GM18507 (cell line): ENCODE measurements at places on chromosomes 4 and X.

GRCh38 chr4:155889031-155889793, 14.3 kb upstream of the TDO2 start:
- DNase-seq: peak; percentile 9

- no peak for DNase-seq
Observed at GRCh38 chrX:40314070-40314469, 216.3 kb upstream of the BCOR start.

DNA sequence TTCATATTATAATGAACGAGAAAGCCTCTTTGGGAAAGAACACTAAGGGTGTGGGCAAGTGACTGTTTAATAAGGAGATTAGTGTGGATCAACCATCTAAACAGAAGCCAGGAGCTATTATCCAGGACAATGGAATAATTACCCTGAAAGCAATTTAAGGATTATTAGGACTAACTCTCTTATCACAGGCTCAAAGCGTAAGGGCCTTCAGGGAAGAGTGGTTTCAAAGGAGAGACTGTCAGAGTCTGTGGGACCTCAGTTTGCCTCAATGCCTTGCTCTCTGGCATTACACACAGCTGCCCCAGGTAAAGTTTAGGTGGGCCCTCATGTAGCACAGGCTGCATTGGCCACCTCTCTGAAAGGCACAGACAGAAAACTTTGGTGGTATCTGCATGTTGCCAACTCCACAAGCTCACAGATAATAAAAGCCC, 717.2 kb upstream of the ADGRL3 start:
- no peak for DNase-seq

DNA sequence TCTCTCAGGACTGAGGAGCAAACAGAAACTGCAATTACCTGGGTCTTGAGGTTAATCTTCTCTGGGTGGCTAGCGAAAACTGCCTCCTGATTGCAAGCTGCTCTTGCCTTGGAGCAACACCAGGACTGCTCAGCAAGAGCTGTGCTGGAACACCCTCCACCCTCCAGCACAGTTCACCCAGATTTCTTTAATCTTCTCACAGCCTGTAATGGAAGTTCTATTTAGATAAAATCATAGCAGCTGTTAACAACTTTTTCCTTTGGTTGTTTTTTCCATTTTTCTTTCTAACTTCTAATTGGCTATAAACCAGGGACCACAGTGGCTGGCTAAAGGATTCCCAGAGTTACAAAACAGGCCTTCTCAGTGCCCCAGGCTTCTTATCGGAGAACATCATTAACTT, 36.3 kb downstream of the OPHN1 start:
- no peak for DNase-seq

DNA sequence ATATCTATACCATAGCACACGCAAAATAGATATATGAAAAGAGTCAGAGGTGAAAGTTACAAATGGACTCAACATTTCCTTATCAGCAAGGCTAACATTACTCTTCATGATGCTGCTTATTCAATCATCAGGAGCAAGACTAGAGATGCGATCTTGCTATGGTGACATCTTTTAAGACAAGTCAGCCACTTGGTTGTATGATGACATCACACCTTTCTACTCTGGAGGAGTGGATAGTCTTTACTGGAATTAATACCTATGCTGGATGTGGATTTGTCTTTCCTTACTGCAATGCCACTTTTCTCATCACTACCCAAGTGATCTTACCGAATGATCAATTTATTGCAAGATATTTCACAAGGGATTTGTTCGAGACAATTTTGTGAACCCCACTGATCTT, 87.0 kb upstream of the SPOCK3 start:
- no peak for DNase-seq

- DNase-seq: no peak
Observed at GRCh38 chr4:121338518-121338917, 42.3 kb downstream of the QRFPR start.

DNA sequence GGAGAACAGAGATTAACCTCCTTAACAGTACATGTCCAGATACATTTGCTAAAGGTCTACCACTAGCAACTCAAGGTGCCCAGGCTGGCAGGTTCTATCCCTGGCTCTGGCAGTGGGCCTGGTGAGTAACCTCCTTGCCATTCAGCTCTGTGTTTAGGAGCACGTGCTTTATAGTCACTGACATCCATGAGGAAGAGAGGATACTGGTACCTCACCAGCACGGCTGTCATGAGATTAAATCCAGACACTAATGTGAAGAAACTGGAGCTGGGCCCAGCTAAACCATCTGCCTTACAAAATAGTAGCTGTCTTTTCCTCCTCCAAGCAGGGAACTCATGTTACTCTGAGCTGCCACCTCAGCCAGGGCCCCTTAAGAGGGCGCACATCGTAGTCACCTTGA, 45.3 kb downstream of the GPRASP3 start:
- no peak for DNase-seq

DNA sequence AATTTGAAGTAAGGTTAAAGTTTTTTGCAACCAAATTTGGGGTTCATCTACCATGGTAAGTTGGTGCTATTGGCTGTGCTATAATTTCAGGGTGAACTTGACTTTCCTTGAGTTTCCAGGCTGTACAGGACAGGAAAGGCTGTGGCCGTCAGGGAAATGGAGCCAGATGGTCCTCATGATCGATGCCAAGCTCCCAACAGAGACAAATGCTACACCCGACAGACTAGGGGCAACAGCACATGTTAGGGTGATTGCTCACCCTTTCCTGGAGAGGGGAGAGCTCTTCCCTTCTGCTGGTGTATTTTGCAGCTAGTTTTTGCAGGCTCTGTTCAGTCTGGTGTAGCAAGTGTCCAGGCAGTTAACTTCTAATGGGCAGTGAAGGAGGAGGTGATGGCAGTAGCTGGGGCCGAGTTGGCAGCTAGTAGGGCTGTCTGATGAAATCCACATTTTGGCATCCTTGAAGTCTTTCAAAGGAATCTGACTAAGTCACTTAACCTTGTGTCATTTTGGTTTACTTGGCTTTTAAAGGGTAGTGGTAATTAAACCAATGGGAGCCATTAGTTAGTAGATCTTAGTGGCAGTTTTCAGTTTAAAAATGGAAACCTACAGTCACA, 47.8 kb downstream of the GAB1 start:
- no peak for DNase-seq

GRCh38 chr4:41866799-41867677, 68.2 kb upstream of the TMEM33 start:
- DNase-seq: no peak

- DNase-seq: peak; percentile 44
Observed at GRCh38 chr4:39609454-39609931, 29.2 kb downstream of the SMIM14 start.

DNA sequence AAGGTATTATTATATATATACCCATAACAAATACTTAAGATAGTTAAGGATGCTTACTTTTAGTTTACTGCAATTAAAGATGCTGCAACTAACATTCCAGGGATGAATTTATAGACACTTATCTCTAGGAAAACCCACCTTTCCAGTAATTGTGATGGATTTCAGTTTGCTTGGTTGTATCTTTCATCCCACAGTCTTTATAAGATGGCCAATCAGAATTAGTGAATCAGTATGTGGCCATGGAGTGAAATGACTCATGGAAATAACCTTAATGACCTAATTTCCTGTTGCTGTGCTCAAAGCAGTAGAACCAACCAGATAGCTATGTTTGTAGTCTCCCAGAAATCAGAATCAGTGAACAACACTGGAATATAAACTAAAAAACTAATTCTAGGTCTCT, 26.4 kb downstream of the MOSPD2 start:
- DNase-seq: no peak

- no peak for DNase-seq
Observed at GRCh38 chr4:55270481-55270880, 75.6 kb upstream of the SRD5A3 start.

- DNase-seq: no peak
Observed at GRCh38 chr4:14193601-14194000, 566.1 kb upstream of the BOD1L1 start.

DNA sequence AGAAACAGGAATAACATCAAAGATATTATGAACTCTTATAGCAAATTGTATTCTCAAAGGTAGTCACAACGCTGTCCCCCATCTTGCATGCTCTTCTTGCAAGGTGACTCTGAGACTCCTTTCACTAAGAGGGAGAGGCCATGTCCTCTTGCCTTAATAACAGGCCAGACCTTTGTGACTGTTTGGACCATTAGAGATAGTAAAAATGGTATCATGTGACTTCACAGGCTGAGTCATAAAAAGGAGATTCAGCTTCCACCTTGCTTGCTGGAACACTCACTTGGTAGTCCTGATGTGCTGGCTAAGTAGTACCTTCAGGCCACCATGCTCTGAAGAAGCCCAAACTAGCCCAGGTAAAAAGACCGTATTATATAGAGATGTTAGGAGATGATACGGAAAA, 143.8 kb downstream of the FBXW7 start:
- DNase-seq: no peak

DNA sequence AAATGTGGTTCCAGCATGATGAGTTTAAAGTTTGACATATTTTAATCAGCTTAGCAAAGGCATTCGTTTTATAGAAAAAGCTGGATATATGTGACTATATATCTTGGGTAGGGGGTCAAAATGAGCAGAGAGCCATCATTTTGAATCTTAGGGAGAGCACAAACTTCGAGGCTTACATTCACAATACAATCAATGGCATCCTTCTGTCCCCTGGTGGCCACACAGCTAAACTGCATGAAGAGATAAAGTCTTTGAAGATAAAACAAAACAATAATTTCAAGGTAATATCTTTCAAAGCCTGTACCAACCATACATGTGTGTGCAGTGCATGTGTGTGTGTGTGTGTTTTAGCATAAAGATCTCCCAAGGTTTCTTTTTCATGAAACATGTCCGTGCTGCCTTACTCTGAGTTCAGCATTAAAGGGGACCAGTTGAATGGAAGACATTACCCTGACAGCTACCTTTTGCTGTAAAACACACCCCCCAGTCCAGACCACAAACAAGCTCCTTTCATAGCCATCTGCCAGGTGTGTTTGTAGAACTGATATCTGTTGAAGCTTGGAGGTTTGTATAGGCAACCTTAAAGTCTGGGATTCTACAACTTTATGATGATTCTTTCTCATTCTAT, 22.0 kb downstream of the DYNLT3 start:
- DNase-seq: no peak

- DNase-seq: no peak
Observed at GRCh38 chr4:37109756-37110155, 134.8 kb upstream of the NWD2 start.

GRCh38 chr4:57148831-57149505, 38.8 kb upstream of the IGFBP7 start:
- DNase-seq: no peak

DNA sequence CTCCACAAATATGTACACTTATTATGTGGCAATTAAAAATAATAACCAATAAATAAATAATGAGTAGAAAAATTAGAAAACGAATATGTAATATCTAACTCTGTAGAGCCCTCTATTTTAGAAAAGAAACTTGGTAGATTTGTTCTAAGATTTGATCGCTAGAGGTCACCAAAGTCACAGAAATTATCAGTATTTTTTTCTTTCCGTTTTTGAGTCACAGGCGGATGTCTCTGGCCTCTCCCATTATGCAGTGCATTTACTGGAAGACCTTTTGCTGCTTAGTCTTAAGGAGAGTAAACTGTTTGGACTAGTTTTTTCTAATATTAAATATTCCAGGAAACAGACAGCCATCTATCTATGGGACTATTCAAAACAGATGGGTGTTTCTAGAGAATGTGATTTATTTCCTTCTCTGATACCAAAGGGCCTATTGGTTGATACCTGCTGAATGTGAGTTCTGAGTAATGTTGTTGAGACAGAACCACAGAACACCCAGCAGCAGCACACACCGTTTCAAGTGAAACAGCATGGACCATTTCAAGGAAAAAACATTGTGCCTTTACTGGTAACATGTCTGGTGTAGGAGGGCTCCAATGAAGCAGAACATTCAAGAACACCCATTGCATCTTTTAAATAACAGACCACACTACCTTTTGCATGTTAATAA, 34.0 kb upstream of the GYPA start:
- DNase-seq: peak; percentile 14

DNA sequence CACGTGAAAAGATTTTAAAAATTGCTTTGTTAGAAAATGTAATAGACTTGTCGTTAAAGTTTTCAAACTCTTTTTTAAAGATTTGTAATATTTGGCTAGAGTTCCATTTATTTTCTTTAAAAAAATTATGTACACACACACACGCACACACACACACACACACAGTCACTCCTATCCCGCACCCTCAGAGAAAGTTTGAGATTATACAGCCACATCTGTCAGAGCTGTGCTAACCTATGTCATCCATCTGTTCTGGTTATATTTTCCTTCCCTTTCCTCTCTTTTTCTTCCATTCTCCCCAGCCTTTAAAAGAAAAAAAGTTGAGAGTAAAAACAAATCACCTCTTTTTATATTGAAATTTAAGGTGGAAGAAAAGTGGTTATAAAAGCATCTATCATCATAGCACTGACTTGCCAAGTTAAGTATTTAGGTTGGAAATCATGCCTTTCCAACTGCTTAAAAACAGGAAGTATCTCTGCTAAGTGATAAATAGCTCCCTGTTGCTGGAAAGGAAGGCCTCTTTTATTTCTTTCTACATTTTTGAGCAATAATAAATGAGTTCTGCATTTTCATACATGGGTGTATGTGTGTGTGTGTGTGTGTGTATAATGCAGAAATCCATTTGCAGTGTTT, 163.3 kb upstream of the SPRY1 start:
- no peak for DNase-seq

DNA sequence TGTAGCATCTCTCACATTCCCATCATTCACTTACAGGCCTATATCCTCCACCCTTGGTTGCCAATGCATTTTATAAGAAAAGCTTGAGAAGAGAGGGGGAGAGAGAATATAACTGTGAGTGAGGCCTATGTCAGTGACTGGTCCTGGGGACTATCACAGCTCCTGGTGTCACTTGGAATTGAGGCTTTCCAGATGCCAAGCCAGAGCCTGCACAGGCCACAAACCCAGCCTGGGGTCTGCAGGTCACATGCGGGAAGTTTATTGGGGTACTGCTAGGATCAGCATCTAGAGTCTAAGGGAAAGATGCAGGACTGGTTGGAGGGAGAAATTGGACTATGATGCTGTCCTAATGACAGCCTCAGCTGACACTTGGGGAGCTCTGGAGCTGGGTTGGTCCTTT, 47.6 kb downstream of the RTL5 start:
- no peak for DNase-seq

GRCh38 chr4:85675076-85676049, 200.4 kb downstream of the ARHGAP24 start:
- DNase-seq: no peak

GRCh38 chr4:150773032-150773431, 191.1 kb downstream of the MAB21L2 start:
- no peak for DNase-seq

DNA sequence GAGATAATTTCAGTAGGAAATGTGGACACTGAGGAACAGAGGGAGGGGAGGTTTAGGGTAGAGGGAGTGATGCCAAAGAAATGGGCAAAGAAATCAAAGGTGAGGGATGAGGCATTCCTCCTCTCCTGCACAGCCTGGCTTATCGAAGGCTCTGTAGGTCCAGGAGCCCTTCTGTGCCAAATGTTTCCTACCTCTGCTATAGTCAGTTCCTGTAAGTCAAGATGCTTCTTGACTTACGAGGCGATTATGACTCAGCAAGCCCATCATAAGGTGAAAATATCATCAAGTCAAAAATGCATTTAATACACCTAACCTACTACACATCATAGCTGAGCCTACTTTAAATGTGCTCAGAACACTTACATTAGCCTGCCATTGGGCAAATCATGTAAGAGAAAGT, 60.0 kb upstream of the ARHGAP24 start:
- DNase-seq: no peak

- no peak for DNase-seq
Observed at GRCh38 chr4:128166982-128167381, 105.9 kb downstream of the LARP1B start.
